ENCODE measurements at places on chromosomes 5 and 9.

GRCh38 chr5:52758014-52758413 lies 29.7 kb upstream of the ITGA1 start:
- no peak for DNase-seq

- DNase-seq: peak; percentile 73
Measured at GRCh38 chr9:272251-273213, 57.9 kb downstream of the DOCK8 start.

GRCh38 chr5:78923622-78923970 lies 61.5 kb downstream of the ARSB start:
- DNase-seq: no peak

GRCh38 chr9:79208791-79209396 lies 362.9 kb upstream of the TLE4 start:
- DNase-seq: no peak

DNA sequence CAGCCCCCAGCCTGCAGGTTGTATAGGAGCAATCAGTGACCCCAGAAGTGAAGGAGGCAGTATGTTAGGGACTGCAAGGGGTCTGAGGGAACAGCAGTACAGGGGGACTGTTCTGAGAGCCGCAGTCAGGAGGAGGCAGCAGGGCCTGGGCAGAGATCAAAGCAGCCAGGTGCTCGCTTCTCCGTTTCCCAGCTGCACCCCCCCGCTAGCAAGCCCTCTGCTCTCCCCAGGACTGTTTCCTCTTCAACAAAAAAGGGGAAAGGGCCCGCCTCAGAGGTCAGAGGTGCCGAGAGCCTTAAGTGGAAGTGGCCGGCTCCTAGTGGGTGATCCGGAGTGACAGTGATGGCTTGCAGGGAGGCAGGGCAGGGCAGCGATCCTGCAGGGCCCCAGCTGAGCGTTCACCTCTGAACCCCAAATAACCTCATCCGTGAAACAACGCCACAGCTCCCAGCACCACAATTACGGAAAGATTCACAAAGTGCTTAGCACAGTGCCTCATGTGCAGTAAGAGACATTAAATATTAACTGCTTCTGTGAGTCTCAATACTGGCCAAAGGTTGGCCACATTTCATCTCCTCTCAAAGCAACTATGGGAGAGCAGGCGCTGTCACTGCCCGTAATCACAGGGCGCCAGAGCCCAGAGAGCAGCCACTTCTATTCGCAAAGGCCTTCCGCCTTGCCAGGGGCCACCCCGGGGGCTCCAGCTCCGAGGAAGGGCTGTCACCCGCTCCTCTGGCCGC lies 8.0 kb downstream of the CLPTM1L start:
- DNase-seq: no peak

- no peak for DNase-seq
Measured at GRCh38 chr5:4150067-4150466, 554.4 kb downstream of the IRX1 start.

DNA sequence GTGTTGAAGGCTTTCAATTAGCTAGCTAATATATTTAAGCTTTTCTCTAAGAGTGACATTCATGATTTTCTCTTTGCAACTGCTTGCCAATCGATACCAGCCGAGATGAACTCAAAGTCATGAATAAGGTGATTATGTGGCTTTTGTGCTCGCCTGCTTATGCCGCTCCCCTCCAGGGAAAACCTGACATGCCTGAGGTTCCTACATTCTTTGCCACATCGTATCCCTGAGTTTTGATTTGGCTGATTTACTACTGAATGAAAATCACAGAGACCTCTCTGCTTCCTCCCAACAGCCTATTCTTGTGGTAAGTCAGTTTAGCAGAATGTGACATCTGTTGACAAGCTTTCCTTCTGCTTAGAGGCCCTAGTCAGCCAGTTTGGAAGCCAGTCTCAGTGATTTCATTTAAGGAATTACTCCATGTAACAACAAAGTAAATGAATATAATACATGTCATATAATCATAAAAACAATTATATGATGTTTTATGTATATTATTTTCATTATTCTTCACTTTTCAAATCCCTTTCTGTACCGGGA lies 513.4 kb downstream of the CSNK1G3 start:
- no peak for DNase-seq

DNA sequence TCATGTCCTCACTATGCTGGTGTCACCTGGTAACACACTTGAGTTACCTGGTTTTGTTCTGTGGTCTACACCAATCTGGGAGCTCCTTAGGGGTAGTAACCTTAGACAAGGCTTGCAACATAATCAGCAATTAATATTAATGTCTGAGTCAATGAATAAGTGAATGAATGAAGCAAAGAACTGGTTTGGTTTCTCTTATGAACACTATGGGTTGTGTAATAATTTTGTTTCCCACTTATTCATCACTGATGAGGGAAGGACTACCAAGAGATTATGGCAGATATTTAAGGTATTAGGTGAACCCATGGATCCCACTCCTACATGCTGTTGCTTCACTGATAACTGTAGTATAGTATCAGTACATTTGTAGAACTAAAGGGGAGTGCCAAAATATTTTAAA lies 116.0 kb downstream of the SLC12A2 start:
- no peak for DNase-seq

DNA sequence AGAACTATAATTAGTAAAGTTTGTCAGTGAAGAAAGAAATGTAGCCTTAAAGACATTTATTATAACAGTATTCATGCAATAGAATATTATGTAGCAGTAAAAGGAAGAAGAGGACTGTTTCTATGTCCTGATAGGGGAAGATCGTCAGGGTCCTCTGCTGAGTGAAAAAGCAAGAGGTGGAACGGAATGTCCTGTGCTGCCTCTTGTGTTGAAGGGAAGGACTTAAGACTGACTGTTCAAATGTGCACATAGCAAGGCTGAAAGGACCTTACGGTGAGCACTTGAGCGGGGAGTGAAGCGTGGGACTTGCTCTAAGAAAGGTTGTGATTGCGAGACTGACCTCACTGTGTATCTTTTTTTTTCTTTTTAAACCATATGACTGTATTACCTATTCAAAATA lies 63.2 kb downstream of the SNX24 start:
- no peak for DNase-seq

DNA sequence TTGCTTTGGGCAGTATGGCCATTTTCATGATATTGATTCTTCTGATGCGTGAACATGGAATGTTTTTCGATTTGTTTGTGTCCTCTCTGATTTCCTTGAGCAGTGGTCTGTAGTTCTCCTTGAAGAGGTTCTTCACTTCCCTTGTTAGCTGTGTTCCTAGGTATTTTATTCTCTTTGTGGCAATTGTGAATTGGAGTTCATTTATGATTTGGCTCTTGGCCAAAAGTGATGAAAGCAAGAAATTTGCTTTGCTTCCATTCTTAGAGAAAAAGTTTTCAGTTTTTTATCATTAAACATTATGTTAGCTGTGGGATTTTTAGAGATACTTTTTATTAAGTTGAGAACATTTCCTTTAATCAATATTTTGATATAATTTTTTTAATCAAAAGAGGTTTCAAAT lies 203.5 kb downstream of the TAF11L14 start:
- no peak for DNase-seq

DNA sequence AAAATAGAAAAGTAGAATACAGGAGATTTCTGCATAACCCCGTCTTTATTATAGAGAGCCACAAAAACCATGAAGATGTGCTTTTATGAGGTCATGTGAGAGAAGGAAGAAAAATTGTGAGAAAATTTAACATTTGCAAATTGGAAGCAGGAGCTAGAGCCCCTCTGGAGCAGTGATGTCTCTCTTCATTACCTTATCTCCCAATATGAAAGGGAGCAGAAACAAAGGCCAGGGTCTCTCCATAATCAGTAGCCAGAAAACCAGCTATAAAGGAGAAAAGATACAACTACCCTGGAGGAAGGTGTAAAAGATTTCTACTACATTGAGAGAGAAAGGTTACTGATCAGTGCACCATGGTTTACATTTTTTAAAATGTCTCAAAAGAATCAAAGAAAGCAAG lies 53.2 kb upstream of the ITGA1 start:
- no peak for DNase-seq

GRCh38 chr5:143182901-143183820 lies 220.3 kb downstream of the NR3C1 start:
- peak; percentile 68 for DNase-seq

DNA sequence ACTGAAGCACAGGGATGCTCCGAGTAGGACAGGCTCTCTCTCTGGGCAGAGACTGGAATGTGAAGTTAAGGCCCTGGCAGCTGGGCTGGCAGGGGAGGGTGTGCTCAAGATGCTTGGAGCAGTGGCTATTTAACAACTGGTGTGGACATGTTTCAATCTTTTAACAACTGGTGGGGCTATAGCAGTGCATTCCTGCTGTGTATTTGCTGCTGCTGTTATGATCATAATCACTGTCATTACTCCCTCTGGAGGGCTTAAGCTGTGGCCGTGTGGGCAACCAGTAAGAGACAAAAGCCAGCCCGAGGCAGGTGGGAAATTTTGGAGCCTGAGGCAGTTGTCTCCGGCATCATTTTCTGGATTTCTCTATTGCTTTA lies 33.3 kb upstream of the PTGS1 start:
- no peak for DNase-seq

GRCh38 chr9:125380406-125380805 lies 118.8 kb downstream of the GAPVD1 start:
- DNase-seq: no peak

DNA sequence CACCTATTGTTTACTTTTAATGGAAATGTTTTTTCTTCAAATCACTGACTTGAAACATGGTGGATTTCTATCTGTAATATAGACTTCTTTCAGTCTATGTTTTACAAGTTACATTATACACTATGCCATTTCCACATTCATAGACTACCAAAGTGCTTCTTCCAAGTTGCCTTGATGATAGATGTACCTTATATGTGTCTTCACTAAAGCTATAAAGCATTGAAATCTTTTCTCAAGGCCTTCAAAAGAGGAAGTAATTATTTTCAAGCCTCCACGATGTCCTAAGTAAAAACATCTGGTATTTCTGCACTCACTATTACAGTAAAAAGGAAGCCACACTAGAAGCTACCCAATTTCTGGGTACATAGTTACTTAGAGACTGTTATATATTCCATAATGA lies 113.3 kb downstream of the FGF10 start:
- DNase-seq: no peak

DNA sequence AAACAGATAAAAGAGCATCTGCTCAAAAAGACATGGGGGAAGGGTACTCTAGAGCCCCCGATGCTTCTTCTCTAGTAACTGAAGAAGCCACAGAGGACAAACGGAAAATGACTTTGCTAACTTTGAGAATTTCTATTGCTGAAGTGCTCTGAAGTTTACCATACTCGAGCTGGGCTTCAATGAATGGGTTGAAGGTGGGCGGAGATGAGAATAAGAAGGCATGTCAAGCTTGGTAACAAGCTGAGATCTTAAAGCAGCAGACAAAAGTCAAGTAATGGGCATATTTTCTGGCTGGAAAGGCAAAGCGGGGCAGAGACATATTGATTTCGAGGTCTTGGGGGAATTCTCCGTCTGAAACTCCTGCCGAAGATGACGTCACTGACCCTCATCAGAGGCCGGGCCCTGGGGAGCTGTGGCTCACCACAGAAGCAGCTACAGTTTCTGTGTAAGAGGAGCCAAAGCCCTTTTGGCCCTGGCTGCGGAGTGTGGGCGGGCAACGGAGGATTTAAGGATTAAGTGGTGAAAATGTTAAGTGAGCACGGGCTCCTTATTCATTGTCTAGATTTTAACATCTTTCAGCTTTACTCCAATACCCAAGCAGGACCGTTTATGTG lies 115.8 kb upstream of the SLIT3 start:
- DNase-seq: no peak

GRCh38 chr5:126339215-126339805 lies 83.9 kb upstream of the GRAMD2B start:
- peak; percentile 59 for DNase-seq

- no peak for DNase-seq
Measured at GRCh38 chr9:83514767-83515166, 23.4 kb downstream of the FRMD3 start.

GRCh38 chr9:136775191-136775590 lies 10.9 kb upstream of the LCN15 start:
- DNase-seq: no peak

GRCh38 chr9:129458155-129458661 lies 162.7 kb downstream of the C9orf50 start:
- DNase-seq: peak; percentile 40

DNA sequence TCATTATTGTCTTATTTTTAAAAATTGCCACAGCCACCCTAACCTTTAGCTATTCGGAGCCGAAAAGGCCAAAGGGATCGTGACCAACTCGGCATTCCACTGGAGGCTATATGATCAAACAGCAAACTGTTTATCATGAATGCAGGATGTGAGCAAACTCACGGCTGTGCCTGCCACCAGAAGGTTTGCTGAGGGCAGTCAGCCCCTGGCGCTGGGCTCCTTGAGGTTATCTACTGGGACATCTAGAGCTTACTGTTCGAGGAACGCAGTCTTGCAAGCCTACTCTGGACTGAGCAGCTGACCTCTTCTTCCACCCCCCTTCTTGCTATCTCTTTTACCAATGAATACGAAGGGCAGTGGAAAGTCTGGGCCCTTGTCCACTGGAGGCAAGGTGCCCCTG lies 231.5 kb upstream of the TARS1 start:
- no peak for DNase-seq

DNA sequence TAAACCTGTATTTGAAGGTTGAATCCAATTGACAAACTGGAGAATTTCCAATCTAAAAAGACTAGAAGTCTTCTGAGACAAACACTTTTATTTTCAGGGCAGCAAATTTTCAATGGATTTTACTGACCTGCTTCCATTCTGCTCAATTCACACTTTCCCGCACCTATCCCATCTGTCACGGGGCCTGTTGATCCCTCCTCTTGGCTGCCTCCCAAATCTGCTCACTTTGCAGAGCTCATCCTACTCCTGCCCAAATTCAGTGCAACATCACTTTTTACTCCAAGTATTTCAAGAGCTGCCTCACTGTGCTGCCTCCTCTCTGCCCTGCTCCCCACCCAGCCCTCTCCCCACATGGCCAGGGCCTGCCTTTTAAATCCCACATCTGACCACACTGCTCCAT lies 35.1 kb downstream of the GOLM1 start:
- no peak for DNase-seq

DNA sequence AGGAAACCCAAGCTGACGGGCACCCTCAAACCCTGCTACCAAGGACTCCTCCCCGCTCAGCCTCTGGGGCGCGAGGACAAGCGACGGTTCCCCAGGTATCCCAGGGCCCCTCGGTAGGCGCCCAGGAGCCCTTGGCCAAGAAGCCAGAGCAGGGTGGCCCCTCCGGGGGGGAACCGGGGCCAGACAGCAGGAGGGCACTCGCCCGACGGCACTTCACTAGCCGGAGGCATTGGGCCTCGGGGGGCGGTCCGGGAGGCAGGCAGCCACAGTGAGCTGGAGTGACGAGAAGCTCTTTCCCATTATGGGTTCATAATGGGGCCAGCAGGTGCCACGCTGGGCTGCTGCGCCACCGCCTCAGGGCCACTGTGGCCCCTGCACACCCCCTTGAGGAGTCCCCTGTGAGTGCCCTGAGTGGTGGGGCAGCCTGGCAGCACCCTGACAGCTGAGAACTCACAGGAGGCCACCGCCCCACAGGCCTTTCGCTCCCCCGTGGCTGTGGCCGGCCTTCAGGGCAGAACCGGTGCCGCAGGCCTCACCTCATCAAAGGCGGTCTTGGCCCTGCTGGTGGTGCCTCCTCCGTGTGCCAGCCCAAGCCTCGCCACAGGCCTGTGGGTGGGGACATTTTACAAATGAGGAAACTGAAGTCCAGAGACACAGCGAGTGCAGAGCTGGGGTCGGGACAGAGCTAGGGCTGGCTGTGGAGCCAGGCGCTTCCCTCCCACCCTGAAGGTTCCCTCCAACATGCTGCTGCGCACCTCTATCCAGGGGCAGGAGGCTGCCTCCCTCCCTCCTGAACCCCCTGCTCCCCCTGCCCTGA lies 68.7 kb downstream of the PSMB7 start:
- DNase-seq: no peak

All from stimulated activated CD4-positive, alpha-beta T cell treated with anti-CD3 and anti-CD28 coated beads, Interleukin-2, amount 100 ng/mL, for 24 hours (primary cell).